ENCODE measurements at places on chromosomes 16 and 17.

GRCh38 chr16:77732241-77732946 is 10.1 kb downstream of the NUDT7 start:
- DNase-seq = no peak

DNA sequence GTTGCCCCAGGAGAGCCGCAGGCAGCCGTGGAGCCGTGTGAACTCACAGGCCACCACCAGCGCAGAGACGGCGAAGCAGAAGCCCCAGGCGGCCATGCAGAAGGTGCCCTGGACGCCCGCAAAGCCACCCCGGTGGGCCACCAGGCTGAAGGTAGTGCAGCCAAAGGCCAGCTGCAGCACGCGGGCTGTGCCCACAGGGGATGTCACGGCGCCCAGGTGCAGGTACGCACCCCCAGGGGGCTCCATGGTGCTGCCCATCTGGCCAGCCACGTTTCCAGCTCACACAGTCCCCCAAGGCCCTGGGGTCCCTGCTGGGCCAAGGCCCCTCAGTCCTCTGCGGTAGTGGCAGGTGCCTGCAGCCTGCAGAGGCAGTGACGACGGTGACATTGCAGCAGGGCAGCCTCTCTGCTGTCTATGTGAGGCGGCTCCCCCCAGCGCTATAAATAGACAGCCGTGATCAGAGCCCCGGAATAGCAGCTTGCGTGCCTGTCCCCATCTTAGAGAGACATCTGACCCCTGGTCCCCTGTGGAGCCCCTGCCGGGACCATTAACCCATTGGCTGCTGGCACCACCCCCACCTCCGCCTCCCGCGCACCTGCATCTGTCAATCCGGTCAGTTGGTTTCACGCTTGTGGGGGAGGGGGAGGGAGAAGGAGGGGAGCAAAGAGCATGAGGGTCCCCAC is 4.5 kb upstream of the PYCR1 start:
- no peak for DNase-seq

DNA sequence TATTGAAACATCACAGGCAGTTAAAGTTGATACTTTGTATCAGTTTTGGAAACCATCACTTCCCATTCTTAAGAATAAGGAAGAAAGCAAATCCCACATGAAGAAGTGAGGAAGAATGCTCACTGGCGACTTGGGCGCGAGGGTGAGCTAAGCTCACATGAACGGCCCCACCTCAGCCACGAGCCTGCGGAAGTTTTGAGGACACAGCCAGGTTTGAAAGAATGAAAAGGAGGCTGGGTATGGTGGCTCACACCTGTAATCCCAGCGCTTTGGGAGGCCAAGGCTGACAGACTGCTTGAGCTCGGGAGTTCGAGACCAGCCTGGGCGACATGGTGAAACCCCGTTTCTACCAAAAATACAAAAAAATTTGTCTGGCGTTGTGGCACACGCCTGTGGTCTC is 110.3 kb upstream of the CHMP6 start:
- no peak for DNase-seq

DNA sequence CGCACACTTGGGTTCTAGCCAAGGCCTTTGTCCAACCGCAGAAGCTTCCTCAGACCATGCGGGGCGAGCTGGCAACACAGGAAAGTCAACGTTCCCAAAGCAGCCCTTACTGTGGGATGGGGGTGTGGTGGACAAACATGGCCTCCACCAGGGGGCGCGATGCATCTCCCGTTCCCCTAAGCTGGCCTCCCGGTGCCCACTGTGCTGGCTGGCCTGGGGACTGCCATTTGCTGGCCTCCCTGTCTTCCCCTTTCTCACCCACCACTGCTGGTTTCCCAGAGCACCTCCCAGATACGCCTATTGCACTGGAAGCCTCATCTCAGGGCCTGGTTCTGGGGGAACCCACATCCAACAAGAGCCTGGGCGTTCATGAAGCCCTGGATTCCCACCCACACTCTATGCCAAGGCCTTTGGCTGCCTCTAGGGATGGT is 145.3 kb downstream of the IRF8 start:
- no peak for DNase-seq

- DNase-seq = no peak
Measured at GRCh38 chr16:87133112-87133850, 183.9 kb downstream of the C16orf95 start.

- DNase-seq = peak; percentile 10
Measured at GRCh38 chr17:30780343-30780742, 44.1 kb downstream of the CRLF3 start.

DNA sequence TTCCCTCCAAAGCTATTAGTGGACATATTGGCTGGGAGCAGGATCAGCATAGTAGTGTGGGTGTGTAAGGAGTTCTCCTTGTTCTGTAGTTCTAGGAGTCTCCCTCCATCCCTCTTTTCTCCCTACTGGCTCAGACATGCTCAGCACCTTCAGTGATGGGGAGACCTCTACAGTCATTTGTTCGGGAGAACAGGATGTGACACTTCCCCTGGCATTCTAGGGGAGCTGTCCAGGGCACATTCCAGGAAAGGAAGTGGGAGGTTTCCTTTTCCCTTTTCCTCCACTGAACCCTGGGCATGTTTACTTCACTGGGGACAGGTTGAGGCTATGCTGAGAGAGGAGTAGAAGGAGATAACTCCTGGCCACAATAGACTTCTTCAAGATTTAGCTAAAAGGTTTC is 86.5 kb downstream of the MYH13 start:
- DNase-seq = no peak
